ENCODE measurements at places on chromosomes 12 and 14.

DNA sequence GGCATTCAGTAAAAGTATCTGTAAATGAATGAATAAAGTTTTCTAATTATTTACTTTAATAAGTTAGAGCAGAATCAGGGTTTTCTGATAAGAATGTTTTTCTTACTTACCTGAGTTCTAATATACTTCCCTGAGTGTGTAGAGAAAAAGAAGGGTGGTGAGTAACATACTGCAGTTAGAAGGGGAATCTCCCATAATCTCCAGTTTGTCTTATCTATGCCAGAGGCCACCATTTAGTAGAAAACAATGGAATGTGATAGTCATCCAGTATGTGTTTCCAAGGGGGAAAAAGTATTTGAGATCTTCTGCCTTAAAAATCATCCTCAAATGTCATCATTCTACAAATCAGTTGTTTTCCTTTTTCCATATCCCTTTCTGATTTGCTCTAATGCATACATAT lies 56.5 kb upstream of the PAWR start:
- no peak for DNase-seq

- no peak for DNase-seq
Measured at GRCh38 chr12:116920939-116921338, 10.2 kb downstream of the FBXW8 start.

GRCh38 chr12:67712011-67712410 lies 63.5 kb downstream of the DYRK2 start:
- DNase-seq, result no peak

GRCh38 chr14:91830777-91831176 lies 36.6 kb downstream of the TC2N start:
- no peak for DNase-seq

- DNase-seq, result no peak
Measured at GRCh38 chr12:75623631-75624154, 112.3 kb upstream of the KRR1 start.

DNA sequence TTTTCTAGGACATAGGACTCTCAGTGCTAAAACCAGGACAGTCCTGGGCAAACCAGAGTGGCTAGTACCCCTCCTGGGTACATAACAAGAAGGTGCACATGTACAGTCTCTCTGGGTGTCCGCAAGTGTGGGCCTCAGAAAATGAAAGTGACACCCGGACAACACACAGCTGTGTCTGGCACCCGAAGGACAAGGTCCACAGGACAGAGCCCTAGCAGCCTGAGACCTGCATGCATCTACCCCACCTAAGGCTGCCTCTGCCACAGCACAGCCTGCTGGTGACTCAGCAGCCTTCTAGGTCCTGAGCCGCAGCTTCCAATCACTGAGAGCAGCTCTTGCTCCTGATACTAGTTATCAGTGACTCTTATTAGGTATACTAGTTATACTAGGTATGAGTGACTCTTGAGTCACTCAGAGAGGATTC lies 784.1 kb upstream of the TBX3 start:
- DNase-seq, result no peak

GRCh38 chr14:23577710-23578392 lies 739 bp downstream of the JPH4 start:
- DNase-seq, result no peak

DNA sequence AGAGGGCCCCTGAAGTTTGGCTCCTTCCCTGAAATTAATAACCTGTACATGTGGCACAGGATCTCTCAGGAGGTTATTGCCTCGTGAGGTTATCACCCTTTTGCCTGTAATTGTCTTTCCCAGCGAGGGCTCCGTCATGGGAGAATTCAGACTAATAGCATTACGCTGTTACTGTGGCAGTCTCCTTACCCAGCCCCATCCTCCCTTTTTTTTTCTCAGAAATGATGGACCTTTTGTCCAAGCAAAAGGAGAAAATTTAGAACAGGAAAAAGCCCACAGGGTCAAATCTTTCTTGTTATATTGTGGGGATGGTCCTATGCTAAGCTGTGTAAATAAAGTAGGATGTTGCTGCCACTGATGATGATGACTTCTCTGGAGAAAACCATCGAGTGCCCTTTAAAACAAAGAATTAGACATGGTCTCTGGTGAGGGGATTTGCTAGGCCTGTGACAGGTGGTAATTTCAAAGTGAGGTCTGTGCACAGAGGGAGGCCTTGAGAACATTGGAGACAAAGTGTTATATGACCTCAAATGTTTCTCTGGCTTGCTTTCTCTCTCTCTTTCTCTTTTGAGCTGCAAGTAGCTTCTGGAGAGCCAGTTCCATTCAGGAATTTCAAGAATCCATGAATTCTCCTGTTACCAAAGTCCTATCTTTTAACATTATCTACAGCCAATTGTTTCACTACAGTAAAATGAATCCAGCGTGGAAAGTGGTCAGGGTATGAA lies 357.2 kb downstream of the BMP4 start:
- DNase-seq, result no peak

- DNase-seq, result peak; percentile 100
Measured at GRCh38 chr14:73344319-73344718, 107.0 kb downstream of the PAPLN start.

Data from NCI-H1694 treated with DMSO at 0.1 percent for 48 hours (cell line).